ENCODE measurements at places on chromosomes 13 and 19.

DNA sequence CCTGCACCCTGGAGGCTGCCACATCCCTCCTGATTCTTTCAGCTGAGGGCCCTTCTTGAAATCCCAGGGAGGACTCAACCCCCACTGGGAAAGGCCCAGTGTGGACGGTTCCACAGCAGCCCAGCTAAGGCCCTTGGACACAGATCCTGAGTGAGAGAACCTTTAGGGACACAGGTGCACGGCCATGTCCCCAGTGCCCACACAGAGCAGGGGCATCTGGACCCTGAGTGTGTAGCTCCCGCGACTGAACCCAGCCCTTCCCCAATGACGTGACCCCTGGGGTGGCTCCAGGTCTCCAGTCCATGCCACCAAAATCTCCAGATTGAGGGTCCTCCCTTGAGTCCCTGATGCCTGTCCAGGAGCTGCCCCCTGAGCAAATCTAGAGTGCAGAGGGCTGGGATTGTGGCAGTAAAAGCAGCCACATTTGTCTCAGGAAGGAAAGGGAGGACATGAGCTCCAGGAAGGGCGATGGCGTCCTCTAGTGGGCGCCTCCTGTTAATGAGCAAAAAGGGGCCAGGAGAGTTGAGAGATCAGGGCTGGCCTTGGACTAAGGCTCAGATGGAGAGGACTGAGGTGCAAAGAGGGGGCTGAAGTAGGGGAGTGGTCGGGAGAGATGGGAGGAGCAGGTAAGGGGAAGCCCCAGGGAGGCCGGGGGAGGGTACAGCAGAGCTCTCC is 6.9 kb upstream of the CEACAM5 start:
- no peak for DNase-seq

- no peak for DNase-seq
Measured at GRCh38 chr19:19600793-19601330, 17.6 kb downstream of the PBX4 start.

DNA sequence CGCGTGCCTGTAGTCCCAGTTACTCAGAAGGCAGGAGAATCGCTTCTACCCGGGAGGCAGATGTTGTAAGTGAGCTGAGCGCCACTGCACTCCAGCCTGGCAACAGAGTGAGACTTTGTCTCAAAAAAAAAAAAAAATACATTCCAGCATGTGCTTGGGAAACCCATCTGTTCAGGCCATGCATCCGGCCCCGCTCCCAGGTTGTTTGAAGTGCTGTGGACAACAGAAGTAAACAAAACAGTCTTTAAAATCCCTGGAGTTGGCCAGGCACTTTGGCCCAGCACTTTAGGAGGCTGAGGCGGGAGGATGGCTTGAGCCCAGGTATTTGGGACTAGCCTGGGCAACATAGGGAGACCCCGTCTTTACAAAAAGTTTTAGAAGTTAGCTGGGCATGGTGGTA is 3.2 kb upstream of the PTPRS start:
- DNase-seq, result no peak

DNA sequence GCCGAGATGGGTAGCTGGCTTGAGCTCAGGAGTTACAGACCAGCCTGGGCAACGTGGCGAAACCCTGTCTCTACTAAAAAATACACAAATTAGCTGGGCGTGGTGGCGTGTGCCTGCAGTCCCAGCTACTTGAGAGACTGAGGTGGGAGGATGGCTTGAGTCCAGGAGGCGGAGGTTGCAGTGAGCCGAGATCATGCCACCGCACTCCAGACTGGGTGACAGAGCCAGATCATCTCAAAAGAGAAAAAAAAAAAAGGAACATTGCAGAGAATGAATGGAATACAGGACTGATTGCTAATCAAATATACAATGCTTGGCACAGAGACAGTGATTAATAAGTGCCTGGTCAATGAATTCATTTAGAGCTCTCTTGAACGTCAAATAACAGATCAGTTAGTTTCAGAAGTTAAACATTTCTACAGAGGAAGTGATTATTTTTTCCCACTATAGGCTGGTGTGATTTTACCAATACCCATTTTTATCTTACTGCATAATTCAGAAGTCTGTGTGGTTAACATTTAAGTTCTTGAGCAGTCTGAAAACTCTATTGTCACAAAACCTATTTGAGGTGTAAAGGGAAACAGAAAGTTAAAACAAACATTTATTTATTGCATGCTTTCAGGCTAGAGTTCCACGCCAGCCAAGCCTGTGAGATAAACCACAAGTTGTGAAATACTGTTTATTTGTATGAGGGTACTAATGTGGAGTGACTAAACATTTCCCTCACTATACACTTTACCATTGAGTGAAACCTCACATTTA is 7.7 kb upstream of the TBC1D4 start:
- no peak for DNase-seq

DNA sequence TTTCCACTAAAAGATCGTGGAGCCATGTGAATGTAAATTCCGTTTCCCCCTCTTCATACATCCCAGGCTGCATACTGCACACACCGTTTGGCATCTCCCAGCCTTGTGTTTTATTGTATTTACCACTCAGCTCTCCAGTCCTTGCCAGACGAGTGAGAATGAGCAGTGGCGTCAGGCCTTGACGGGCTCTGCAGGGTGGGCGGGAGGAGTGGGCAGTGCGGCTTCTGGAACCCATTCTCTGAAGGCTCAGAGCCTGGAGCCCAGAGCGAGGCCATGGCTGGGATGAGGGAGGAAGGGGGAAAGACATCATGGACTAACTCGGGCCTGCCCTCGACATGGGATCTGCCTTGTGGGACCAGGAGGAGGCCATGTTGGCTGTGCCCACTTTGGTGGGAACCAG is 25.1 kb downstream of the BICRA start:
- DNase-seq, result no peak

- no peak for DNase-seq
Measured at GRCh38 chr13:79943346-79944023, 397.4 kb downstream of the SPRY2 start.

DNA sequence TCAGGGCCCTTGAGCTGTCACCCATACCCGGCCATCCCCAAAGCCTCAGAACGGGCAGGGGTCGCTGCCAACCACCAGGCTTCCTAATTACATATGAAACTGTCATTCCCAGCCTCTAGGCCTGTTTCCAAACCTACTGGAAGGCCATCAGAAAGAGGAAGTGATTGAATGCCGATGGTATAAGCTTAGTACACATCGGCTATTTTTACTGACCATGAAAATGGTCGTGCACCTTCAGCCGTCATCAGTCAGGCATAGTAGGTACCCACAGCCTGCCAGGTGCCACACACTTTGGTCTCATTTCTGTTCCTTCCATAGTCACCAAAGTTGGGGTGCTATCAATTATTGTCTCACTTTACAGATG is 10.2 kb downstream of the KRI1 start:
- DNase-seq, result no peak

- DNase-seq, result peak; percentile 66
Measured at GRCh38 chr19:1039646-1040475, at the start of gene ABCA7. Gene ABCA7 (plus strand): TSS chr19:1040107. CDS start chr19:1041362, 1,255 bp downstream.

DNA sequence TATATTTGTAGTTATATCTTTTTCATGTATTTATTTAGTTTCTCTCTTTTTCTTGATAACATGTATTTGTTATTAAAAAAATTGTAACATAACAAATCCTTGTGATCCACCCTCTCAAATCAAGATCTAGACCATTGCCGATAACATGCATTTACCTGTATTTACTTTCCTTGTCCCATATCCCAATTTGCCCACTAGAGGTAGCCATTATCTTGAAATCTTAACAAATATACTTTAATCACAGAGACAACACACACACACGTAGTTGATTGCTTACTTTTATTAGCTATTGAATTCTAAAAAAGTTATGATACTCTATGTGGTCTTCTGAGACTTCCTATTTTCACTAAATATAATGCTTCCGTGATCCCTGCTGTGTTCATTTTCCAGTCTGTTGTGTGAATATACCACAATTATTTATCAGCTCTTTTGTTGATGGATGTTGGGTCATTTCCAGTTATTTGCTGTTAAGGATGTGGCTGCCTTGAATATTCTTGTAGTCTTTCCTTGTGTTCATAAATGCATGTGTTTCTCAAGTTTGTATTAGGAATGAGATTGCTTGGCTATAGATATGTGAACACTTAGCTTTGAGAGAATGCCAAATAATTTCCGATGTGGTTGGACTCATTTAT is 31.3 kb upstream of the ZMYM2 start:
- peak; percentile 24 for DNase-seq

DNA sequence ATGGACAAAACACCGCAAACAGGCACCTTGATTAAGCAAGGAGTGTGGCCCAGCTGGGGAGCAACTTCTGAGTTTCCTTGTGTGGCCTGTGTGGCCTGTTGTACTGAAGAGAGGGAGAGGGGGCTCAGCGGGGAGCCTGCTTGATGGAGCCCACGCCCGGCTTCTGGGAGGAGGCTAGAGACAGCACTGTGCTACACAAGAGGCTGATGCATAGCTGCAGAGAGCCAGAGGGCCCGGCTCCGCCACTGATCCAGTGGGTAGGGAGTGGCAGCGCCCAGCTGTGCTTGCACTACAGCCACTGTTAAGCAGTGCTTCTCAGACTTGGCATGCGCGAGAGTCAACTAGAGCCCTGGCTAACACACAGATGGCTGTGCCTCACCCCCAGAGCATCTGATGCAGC is 19.0 kb downstream of the LYL1 start:
- DNase-seq, result no peak

DNA sequence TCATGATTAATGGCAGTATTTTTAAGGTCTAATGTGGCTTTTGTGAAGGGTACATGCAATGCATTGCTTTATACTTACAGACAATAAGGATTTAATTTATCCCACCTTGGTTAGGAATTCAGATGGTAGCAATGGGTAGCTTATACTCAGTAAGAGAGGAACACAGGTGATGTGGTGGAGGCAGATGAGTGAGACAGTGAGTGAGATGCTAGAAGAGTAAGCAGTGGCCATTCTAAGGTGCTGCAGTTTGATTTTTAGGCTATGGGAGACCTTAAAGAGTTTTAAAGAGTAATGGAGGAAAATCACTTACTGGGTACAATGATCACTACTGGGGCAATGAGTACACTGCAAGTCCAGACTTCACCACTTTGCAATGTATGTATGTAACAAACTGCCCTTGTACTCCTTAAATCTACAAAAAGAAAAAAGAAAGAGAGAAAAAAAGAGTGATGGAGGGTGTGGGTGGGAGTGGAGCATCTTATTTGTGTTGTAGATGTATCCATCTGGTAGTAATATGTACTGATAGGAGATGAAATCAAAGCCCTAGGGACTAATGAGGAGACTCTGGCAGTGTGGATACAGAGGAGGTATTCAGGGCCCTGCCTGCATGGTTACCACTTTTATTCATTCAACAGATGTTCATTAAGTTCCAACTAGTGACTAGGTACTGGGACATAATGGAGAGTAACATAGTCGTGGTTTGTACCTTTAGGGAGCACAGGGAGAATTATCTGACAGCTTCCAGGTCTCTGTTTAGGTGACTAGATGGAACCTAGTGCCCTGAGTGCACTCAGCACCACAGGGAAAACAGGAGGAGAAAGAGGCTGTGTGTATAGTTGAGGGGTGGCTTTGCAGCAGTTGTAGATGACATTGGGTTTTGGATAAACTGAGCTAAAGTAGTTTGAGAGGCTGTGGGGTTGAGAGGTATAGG is 99.0 kb downstream of the GPC6 start:
- no peak for DNase-seq

DNA sequence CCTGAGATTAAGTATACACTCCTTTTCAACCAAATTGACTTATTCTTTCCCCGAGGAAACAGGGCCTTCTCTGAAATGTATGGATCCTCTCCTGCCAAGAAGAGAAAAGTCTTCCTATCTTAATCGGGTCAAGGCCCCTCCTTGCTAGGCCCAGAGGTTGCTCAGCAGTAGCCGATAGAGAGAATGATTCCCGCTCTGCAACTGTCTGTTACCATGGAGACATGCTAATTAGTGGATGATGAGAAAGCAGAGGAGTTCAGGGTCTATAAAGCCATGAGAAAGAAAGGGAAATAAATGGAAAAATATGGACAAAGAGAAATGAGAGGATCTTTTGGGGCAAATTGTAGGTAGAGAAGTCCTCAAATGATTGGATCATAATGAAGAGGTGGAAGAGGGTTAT is 103.5 kb downstream of the POU4F1 start:
- no peak for DNase-seq

DNA sequence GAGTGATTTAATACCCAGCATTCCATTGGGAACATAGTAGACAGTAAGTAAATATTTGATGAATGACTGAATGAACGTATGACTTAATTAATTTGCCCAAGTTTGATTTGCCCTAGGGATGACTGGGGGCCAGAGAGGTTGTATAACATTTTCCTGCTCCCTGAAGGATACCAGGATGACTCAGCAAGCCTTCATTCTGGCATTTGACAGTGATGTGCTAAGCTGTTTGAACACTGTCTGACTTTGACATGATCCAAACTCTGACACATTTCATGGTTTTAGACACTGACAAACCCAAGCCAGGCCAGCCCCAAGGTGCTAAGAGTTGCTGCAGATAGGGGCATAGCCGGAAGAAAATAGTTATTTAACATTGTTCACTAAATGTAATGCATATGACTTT is 53.4 kb upstream of the KLF12 start:
- DNase-seq, result no peak

GRCh38 chr13:51298812-51299211 is 40.7 kb upstream of the SERPINE3 start:
- no peak for DNase-seq

GRCh38 chr19:40754611-40755247 is 3.7 kb downstream of the SNRPA start:
- DNase-seq, result no peak

DNA sequence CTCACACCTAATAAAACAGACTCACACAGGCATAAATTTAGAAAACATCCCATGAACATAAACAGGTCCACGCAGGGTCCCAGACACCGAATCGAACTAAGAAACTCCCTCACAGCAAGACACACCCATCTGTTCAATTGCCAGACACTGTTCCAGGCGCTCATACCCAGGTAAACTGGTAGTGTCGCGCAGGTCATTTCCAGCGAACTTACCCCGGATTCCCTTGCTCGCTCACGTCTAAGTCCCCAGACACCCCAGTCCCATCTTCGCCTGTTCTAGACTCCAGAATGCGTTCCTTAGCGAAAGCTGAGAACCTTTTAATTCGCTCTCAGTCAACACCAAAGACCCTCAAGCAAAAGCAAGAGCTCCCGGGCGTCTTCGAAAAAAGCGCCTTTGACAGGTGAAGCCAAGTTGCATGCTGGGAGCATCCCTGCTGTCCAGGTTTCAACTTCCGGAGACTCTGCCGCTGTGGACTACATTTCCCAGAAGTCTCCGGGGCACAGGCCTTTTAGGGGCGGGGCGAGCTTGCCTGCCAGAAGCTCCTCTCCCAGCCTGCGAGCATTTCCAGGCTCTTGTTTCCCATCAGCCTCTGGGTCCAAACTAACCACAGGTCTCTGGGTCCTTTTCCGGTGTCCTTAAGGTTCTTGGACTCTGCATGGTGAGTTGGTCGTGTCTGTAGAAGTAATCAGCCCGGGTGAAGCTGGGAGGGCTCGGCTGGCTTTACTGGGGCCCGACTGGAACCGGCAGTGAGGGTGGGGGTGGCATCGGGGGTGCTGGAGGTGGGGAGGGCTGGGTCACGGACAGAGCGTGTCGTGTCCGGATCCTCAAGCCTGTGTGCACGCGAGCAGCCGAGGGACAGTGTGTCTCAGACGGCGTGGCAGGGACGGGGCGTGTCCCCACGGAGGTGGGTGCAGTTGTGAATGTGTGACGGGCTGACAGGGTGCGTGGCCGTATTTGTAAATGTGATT is at the start of gene ZNF283:
Gene ZNF283, plus strand, starts transcription at position 535 of the 968 bp plus-strand sequence. CDS start 6,184 bp downstream, outside the sequence.
- peak; percentile 52 for DNase-seq

- no peak for DNase-seq
Measured at GRCh38 chr13:85197431-85197830, 601.8 kb downstream of the SLITRK6 start.

GRCh38 chr13:66483712-66484111 is 746.4 kb downstream of the PCDH9 start:
- DNase-seq, result no peak

- DNase-seq, result no peak
Measured at GRCh38 chr19:47096100-47096704, 17.4 kb downstream of the ZC3H4 start.

- DNase-seq, result no peak
Measured at GRCh38 chr19:14840206-14840605, 5.2 kb upstream of the OR7A5 start.
